ENCODE measurements at places on chromosomes 16 and 17.
A peak's percentile ranks its signal among the peaks of the same experiment; 100 is the strongest.

DNA sequence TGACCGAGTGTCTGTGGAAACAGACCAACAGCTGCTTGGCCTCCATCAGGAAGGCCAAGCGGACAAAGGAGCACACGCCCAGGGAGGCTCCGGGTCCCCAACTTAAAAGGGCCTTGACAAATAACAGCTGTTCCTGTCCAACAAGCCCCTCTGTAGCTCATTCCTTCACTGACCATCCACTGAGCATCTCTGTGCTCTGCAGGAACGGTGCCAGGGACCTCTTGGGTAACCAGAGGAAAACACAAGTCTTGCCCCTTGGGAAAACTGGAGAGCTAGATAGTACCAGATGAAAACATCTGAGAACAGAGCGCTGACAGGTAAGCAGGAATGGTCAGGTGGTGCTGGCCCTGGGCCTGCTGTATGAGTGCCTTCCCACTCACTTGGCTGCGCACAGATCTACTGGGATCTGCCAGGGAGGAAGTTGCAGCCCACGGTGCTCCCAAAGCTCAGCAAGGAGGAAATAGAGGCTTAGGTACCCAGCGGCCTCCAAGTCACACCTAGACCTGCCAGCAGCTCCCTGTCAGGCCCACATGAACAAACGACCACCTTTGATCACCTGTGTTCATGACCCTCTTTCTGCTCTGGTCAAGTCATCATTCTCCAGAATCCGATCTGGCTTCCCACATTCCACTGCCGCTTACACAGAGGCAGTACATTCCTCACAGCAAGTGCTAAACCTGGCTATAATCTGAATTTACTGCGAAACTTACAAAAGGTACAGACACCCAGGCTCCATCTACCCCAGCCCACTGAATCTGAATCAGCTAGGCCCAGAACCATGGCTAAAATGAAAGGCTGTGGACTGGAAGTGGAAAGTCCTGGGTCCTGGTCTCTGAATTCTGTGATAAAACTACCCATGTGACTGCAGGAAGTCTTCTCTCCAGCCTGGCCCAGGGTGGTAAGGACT, 12.5 kb downstream of the DCAKD start:
- DNase-seq: no peak

DNA sequence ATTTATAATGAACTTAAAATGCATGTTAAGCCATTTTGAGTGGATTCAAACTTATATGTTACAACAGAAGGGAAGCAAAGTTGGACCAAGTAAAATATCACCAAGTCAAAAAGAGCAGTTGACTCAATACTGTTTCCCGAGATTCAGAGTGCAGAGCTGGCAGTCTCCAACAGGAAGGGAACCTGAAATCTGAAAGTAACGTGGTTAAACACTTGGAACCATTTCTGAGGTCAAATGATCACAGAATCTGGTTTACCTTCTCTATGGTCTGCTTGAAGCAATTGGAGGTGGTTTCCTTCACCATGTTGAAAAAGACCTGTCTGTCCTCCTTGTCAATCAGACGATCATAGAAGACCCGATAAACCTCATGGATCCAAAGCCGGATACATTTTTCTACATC, 86.5 kb downstream of the LYRM1 start:
- no peak for DNase-seq

GRCh38 chr16:89045181-89045815, 48.4 kb upstream of the ACSF3 start:
- no peak for DNase-seq

- peak; percentile 93 for DNase-seq
Measured at GRCh38 chr17:45293413-45294211, 23.2 kb downstream of the MAP3K14 start.

DNA sequence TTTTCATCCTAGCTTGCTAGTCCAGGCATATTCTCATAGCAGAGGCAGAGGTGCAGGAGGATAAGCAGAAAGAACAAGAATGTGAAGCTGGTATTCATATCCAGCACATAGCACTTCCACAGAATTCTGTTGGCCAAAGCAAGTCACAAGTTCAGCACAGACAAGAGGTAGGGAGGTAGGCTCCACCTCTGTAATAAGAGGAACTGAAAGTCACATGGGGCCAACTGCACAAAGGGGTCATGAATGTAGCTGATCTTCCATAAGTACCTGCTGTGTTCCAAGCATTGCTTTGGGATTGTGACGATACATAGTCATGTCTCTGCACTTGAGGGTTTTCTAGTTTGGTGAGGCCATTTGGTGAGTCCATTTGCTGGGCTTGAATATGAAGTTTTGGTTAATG, 110.8 kb upstream of the MPHOSPH6 start:
- DNase-seq: no peak

DNA sequence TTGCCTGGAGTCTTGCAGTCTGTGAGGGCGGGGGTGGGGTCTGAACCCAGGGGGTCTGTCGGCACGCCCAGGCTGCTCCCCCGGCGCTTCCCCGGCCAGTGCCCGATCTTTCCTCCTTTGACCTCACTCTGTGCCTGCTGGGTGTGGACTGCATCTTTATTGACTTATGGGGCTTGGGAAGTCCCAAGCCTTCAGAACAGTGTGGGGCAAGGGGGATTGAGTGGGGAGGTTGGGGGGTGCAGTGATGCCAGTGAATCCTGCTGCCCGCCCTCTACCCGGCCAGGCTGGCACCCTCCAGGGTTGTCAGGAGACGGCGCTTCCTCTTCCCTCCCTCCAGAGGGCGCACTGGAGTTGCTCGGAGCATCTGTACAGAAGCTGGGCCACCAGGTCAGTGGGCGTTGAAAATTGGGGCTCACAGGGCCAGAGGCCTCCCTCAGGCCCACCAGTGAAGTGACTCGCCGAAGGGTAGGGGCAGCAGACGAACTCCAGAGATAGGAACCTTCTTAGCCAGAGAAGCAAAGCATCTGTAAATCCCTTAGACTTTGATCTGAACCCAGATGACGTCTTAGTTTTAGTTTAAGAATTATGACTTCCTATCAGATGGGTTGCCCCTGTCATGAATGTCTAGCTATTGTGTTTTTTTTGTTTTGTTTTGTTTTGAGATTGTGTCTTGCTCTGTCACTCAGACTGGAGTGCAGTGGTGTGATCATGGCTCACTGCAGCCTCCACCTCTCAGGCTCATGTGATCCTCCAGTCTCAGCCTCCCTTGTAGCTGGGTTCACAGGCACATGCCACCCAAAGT, 184.8 kb upstream of the CIBAR2 start:
- DNase-seq: peak; percentile 75

DNA sequence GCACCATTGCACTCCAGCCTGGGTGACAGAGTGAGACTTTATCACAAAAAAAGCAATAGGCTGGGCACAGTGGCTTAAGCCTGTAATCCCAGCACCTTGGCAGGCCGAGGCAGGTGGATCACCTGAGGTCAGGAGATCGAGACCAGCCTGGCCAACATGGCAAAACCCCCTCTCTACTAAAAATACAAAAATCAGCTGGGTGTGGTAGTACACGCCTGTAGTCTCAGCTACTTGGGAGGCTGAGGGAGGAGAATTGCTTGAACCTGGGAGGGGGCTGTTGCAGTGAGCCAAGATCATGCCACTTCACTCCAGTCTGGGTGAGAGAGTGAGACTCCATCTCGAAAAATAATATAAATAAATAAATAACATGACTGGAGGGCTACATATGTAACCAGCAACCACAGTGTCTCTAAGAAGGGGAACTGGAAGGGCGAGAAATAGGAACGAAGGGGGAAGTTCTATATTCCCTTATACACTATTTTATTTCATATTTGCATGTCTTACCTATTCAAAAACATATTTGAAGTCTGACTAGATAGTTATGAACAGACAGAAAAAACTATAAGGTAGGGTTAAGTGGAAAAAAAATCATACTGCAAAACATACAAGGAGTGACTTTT, 25.9 kb downstream of the MYH11 start:
- DNase-seq: no peak

GRCh38 chr17:17066021-17066420, 23.8 kb downstream of the MPRIP start:
- DNase-seq: no peak

DNA sequence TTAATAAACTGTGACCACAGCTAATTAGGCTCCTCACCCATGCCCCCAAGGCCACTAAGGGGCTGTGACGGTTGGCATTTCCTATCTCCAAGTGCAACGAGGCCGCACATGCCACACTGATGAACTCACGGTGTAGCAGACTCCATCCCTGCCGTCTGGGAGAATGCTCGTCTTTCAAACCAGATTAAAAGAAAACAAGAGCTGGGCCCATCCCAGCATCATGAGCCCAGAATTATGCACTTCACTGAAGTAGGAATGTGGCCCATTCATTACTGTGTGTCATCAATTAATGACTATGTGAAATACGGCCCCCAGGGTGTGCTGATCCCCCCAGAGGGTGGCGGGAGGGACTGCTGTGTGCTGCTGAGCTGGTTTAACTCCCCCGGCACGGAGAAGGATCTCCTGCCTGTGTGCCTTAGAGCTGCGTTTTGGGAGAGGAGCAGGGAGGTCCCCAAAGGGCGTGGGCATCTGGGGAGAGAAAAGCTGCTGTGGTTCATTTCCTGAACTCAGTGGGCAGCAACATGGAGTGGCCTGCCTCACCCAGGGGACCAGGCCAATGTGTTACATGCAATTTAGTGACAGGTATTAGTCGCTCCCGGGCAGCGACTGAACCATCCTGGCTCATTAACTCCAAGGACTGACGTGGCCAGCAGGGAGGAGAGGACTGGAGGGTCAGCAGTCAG, 194.5 kb downstream of the FOXL1 start:
- peak; percentile 87 for DNase-seq

- no peak for DNase-seq
Measured at GRCh38 chr17:58079300-58080033, 3.8 kb upstream of the DYNLL2 start.

DNA sequence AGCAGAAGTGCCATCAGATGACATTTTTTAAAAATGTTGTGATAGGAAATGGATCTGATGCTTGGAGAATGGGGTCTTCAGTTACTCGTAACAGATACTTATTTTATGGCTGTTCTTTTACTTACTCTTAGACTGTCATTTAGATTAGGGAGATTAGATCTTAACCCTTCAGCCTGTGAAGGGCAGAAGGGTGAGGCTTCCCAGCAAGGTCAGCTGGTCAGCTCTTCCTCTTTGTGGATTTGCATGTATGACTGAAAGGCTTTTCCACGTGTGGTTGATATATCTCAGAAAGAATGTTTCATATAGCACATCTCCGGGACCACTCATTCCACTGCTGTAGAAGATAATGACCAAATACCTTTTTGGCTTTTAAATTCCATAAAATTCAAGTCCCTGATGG, 27.4 kb downstream of the GRB7 start:
- DNase-seq: no peak

GRCh38 chr17:79298799-79299198, 224.2 kb downstream of the ENGASE start:
- no peak for DNase-seq

DNA sequence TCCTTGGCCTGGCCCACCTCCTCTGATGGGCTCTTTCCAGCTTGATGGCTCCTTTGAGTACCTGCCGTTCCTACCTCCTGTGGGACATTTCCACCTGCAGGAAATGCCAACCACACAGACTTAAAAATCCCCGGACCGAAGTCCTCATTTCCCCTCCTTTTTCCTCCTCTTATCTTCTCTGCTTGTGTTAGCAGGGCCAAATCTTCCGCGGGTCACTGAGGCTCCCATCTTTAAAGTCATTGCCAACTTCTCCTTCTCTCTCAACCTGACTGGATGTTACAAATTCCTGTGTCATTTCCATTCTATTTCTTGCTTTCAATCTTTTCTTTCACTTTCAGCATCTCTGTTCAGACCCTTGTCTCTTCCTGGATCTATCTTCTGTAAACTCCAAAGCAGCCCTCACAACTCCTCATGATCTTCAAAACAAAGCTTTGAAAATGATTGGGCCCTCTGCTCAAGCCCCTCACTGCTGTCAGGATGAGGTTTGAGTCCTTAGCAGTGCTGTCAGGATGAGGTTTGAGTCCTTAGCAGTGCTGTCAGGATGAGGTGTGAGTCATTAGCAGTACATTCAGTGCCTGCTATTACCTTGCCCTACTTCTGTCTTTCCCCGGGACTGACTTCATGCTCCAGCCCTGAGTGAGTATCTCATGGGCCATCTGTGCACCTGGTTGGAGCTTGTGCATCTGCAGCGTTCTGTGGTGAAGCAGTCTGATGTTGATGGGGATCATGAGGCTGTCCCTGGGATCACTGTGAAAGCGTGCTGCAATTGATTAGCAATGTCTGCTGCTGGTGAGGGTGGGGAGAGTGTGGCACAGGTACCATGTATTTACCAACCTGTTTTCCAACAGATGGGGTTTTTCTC, 100.1 kb downstream of the IRF8 start:
- no peak for DNase-seq

DNA sequence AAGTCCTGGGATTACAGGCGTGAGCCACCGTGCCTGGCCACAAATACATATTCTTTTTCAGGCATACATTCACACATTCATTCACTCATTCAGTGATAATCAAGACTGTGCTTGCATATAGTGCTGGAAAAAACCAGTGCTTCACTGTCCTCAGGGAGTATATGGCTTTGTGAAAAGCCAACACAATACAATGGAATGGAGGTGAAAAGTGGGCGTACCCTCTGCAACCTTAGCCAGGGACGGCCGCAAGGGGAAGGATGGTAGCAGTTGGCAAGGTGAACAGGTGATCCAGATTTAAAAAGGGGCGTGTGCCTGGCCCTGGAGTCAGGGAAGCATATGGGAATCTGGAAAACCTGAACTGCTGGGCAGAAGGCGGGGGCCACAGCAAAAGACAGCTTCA, 18.1 kb upstream of the GAN start:
- no peak for DNase-seq

DNA sequence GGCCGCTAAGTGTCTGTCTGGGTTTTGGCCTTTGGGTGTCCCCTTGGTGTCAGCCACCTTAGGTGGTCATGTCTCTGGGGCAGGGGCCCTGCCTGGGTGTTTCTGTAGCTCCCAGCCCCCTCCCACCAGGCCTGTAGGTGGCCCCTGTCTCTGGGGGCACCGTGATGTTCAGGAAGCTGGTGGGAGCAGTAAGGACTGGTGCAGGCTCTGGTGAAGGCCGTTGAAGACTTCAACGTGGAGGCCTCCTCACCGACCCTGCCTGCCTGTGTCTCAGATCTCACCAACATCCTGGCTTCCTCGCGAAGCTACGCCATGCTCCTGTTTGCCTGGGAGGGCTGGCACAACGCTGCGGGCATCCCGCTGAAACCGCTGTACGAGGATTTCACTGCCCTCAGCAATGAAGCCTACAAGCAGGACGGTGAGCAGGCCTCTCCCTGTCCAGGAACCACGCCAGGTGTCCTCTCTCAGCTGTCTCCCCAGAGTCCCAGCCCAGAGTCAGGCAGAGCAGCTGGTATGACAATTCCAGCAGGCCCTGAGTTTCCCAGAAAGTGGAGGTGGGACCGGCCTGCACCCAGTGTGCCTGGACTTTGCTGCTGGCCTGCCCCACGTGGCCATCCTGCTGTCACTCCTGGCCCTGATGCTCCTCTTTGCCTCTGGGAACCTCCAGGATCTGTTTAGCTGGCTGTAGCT, 2.8 kb downstream of the ACE start:
- DNase-seq: no peak

Data from HTR-8/SVneo (cell line).